NCI-H1694 (cell line): ENCODE measurements at places on chromosomes 5 and 9.

DNA sequence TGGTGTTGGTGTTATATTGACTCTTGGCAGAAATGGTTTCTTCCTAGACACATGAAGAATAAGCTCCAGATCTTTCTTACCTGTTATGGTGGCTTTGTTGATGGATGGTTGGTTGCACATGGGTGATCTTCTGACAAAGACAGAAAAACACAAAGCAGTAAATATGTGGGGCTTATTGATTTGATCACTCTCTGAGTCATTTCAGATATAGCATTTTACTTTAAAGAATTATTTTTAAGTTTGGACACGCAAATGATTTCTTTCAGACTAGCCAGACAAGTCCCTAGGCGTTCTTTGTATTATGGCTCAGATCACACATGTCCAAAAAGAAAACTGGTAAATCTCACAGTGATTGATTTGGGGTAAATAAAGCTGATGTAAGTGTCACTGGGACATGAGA, 597.6 kb downstream of the RAB3C start:
- no peak for DNase-seq

GRCh38 chr5:130978475-130978874, 186.6 kb downstream of the HINT1 start:
- DNase-seq = no peak

- no peak for DNase-seq
Measured at GRCh38 chr9:112348257-112349007, 15.0 kb upstream of the PTBP3 start.

DNA sequence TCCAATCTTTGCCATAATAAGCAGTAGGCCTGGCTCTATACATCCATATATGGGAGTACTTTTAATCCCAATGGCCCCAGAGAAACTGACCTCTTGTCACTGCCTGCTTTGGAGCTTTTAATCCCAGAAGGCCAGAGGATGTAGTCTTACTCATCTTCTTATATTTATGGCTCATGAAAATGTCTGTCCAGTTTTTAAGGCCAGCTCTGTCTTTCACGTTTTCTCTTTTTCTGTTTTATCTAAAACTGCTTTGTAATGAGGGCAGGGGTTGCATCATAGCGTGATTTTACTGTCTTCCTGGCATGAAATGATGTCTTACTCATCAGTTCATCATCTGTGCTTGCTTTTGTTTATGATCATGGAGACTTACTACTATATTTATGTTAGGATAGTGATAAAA, 1094.9 kb downstream of the MAT2B start:
- DNase-seq = no peak

DNA sequence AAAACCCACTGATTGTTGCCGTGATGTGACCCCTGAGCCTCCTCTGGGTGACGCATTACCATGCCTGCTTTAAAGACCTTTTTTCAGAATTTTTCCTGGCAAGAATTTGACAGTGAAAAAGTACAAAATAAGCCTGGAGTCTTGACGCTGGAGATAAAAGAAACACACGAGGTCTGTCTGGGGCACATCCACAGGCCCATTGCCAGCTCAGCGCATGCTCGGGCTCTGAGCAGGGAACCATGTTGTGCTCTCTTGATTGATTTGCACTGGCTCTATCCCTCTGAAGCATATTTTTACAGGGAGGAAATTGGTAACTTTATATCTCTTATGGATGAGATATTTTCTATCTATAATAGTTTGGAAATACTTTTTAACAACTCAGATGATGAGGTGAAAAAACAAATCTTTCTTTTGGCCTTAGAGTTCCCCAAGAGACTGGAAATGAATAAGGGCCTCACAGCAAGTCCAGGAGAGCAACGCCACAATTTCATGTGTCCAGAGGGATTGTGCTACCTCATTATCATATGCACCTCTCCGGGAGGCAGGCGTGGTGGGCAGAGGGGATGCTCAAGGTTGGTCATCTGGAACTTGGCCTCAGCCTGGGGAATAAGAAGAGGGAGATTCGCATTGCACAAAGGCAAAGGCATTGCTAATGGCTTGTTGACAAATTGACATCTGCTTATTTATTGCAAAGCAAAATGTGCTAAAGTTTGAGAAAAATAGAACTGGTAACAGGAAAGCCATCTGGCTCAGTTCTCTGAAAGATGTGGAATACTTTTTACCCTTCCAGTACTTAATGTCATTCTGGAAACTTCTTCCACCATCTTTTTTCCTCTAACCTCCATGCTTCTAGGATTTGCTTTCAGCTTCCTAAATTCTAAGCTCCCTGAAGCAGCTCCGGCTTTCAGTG, 183.8 kb downstream of the PJA2 start:
- DNase-seq = no peak

DNA sequence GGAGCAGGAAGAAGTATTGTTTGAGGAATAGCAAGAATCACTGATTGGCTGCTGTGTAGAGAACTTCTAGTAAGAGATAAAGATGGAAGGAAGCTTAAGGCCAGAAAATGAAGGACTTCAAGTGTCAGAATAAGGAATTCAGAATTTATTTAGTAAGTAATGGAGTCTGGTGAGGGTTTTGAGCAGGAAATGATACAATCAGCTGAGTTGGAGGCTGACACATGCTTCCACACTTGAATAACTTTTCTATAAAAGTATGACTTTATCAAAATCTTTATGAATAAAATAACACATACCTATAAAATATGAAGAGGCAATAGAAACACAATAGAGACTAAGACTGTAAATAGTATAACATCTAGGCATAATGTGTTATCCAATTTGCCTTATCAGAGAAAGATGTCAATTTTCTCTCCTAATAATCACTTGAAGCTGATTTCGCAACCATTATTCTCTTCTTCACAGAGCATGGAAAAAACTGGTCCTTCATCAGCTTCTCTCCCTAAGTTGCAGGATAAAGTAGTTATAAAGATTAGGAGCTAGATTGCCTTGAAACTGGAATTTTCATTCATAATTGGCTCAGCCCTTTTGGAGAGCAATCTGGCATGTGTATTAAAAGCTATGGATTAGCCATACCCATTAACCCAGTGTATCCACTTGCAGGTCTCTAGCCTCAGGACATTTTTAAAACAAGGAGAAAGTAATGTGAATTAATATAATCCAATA, 143.4 kb downstream of the ZNF608 start:
- DNase-seq = no peak

- DNase-seq = no peak
Measured at GRCh38 chr5:172177176-172177575, 10.8 kb downstream of the STK10 start.

GRCh38 chr9:119365291-119366027, 3.8 kb downstream of the BRINP1 start:
- DNase-seq = peak; percentile 66

- DNase-seq = no peak
Measured at GRCh38 chr5:140349244-140349643, 2.8 kb upstream of the HBEGF start.

DNA sequence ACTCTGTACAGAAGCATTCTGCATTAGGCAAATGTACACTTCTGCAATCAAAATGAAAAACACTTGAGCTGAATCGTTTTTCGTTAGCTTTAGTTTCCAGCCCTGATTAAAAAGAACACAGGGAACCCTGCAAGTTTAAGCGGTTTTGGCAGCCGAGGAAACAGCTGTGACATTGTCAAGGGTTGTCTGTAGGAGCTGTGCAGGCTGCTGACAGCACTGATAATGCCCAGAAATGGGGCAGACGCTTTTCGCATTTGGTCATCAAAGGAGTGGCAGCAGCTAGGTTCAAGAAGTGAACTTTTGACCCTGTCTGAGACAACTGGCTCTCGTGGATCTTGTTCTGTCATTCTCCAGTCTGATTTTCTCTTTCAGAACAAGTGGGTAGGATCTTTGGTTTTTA, 165.6 kb upstream of the CCDC152 start:
- DNase-seq = no peak

GRCh38 chr5:173051746-173052145, 4.4 kb upstream of the CREBRF start:
- no peak for DNase-seq

DNA sequence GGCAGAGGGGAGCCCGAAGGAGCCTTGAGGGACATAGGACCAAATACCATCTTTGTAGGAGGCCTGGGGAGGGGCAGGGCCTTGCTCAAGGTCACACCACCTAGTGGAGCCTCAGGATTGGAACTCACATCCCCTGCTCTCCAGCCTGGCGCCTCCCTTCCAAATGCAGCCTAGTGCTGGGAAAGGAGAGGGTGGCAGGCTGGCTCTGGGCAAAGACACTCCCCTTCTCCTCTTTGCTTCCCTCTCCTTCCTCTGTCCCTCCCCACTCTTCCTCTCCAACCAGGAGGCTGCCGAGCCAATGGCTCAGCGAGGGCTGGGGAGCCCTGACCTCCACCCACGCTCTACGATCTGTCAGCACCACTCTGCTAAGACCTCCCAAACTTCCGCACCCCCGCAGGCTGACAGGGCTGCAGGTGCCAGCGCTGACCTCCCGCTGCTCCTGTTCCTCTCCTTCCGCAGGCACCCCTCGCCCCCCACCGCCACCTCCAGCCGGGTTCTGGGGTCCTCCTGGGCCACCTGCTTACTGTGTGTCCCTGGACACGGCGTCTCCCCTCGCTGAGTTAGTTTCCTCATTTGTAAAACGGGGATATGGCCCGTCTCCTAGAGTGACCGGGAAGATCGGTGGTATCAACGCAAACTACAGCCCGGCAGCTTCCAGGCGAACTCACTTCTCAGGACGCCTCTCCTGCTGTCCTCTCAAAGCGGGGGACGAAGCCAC, 52.9 kb downstream of the C9orf50 start:
- peak; percentile 50 for DNase-seq

GRCh38 chr5:27009540-27009915, 28.9 kb downstream of the CDH9 start:
- no peak for DNase-seq

DNA sequence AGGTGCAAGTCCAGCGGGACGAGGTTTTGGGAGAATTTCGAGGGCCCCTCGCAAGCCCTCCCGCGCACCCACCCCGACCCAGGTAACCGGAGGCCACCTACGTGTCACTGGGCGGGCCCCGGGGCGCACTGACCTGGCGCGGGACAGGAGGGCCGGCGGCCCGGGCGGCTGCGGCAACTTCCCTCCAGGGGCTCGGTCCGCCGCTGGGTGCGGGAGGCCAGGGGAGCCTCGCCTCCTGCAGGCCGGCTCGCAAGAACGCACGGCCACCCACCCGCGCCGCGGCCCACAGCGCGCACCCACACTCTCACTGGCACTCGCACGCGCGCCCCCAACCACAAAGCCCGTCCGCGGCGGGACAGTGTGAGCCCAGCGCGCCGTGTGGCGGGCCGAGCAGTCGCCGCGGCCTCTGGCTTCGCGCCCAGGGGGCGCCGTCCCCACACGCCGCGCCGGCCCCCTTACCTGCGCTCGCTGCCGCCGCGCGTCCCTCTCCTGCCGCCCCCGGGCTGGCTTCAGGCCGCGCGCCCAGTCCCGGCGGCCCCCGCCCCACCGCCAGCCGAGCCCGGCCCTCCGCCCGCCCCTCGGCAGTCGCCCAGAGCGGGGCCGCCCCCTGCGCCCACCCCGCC, 451 bp downstream of the LPAR1 start:
- DNase-seq = no peak

DNA sequence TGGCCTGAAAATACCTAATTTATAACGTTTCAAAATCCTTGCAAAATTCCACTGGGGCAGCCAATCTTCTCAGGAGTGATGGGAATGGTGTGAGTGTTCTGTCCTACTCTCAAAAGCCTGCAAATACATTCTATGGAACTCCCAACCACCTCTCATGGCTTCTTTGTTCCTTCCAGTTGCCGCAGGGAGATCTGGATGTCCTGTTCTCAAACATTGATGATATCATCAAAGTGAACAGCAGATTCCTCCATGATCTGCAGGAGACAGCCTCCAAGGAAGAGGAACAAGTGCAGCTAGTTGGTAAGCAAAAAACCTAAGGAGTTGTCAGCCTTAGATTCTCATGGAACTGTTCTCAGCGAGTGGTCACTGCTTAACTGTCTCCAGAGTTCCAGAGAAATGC, 19.6 kb downstream of the ARHGEF37 start:
- no peak for DNase-seq

- no peak for DNase-seq
Measured at GRCh38 chr5:147539053-147539452, 29.2 kb upstream of the DPYSL3 start.

DNA sequence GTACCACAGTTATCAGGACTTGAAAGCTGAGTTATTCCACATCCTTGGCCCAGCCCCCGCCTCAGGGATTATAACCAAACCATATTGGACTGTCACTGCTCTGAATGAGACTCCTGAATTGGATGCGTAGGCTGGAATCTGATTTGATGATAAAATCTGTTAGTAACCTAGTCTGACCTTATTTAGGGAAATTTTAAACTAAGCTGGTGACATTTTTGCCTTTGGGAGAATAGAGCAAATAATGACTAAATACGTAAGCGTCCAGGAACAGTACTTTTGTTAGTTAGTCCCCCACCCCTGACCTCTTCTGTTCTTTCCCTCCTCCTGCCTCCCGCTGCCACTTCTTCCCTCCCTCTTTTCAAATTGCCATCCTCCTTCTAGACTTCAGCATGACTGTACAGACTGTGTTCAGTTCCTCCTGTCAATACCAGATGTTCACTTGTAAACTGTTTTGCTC, 92.6 kb downstream of the TLE4 start:
- no peak for DNase-seq

- DNase-seq = no peak
Measured at GRCh38 chr5:79143684-79144379, 32.2 kb downstream of the BHMT start.

- no peak for DNase-seq
Measured at GRCh38 chr5:93303291-93303691, 277.7 kb downstream of the NR2F1-AS1 start.

DNA sequence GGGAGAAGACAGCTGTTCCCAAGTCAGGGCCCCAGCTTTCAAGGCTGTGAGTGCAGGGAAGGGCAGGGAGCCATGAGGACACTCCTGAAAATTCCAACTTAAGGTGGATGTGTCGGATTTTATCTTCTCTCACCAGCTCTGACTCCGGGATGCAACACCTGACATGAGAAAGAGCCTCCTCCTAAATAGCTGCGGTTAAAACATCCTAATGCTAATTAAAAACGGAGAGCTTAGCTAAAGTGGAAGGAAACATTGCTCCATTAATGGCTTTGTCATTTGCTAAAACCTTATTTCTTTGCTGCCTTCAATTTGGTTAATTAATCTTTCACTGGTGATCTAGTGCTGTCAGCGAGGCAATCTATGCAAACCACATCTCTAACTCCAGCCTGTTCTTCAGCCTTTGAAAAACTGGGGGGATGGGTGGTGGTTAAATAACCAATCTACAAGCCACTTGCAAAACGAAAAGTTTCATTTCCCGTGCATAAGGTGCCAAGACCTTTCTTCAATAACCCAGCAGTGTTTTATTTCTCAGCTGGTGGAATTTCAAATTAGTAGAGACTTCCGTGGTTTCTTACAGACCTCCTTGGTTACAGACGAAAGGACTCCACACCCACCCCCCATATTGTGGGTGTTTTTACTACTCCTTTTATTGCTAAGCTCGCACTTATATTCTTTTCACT, 379.6 kb downstream of the MLLT3 start:
- no peak for DNase-seq

- DNase-seq = no peak
Measured at GRCh38 chr5:73835726-73836125, 209.7 kb downstream of the ARHGEF28 start.

DNA sequence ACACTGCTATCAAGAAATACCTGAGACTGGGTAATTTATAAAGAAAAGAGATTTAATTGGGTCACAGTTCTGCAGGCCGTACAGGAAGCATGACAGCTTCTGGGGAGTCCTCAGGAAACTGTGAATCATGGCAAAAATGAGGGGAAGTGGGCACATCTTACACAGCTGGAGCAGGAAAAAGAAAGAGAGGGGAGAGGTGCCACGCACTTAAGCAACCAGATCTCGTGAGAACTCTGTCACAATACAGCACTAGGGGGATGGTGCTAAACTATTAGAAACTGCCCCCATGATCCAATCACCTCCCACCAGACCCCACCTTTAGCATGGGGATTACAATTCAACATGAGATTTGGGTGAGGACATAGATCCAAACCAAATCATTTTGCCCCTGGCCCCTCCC, 105.5 kb upstream of the CPLX2 start:
- DNase-seq = no peak
